Cerebellar nuclear complex (tissue), 1 donor: ENCODE measurements at places on chromosomes 1 and 21.

- DNase-seq = no peak
These were observed 11.0 kb downstream of the ESPN start for GRCh38 chr1:6435547-6435946.

DNA sequence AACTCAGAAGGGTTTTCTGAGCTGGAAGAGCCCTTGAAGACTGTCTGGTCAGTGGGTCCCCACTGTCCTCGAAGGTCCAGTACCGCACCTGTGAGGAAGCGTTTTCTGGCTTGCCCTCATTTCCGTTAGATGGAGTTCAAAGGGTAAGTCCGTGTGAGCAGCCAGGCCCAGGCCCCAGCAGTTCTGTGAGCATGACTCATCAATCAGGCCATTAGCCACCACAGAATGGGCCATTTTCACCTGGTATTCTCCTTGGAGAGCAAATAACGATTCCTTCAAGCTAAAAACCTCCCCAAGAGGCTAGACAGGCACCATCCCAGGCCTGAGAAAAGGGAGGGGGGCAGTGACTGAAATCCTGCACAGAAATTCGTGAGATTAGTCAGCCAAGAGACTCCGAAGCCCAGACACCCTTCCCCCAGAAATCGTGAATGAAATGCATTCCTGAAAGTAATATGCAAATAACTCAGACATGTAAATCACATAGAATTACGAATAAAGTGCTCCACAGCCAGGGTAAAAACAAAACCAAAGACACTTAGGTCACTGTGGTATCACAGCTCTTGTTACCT, 66.0 kb downstream of the BCAR3 start:
- DNase-seq = no peak

- no peak for DNase-seq
These were observed 2.3 kb upstream of the SLC9A1 start for GRCh38 chr1:27157194-27157593.

DNA sequence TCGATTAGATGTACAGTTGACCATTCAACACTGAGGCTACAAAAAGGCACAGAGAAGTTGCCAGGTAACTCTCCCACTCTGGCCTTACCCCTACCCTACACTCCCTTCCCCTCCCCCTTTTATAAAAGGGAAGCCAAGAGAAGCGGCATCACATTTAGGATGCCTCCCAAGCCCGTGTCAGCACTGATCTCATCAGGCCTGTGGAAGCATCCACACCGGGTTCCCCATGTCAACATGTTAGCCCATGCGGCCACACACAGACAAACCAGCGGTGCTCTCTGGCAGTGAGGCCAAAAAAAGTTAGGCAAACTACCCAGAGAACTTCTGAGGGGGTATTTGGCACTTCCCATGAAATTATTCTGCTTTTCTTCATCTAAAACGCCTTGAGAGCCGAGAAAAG, 29.9 kb downstream of the BCAR3 start:
- no peak for DNase-seq

DNA sequence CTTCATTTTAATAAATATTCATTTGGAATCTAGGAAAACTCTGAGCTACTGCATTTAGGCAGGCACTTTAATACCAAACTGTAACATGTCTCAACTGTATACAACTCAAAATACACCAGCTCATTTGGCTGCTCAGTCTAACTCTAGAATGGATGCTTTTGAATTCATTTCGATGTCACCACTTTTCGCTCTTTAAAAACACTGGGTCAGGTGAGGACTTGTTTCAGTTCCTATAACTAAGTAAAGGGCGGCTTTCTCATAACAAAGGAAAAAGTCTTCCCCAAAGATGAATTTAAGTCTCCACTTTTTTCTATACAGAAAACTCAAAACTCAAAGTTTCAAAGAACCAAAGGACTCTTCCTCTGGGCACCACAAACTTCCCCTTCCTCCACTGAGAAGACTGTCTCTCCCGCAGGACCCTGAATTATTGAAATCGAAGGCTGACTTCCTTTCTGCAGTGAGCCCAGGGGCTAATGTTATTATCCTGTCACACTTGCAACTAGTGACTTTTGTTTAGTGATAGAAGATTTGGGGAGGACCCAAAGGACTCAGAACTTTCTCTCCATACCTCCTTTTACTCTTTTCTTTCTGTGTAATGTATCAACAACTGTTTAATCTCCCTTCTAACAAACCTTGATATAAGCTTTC, 9.7 kb upstream of the DHX9 start:
- DNase-seq = no peak

- DNase-seq = no peak
These were observed 1.1 kb upstream of the SYCP1 start for GRCh38 chr1:114853584-114853983.

DNA sequence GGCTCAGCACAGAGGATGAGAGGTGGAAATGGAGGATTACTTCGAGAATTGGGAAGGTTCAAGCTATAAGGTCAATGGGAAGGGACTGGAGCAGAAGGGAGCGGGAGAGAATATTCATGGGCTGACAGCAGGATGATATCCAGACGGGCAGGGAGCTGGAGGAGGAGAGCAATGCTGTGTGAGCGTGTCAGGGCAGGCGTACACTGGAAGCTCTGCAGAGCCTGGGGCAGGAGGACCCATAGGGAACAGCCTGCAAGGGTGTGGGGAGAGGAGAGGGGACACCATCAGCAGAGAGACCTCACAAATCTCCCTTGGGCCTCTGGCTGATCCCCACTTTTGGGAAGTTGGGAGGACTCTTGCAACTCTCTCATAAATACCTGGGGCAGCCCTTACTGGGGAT, 13.7 kb downstream of the CSF1 start:
- no peak for DNase-seq

DNA sequence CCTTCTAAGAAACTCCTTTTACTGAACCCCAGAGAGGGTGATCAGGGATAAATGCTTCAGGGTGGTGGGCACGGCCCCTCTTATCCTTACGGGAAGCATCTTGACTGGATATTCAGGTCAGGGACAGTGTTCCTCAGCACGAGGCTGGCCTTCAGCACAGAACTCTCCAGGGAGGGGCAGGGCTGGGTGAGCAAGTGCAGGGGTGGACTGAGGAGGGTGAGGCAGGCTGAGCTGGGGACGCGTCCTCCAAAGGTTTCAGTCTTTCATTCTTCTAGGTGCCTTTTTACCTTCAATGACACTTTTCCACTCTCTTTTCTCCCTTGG, 52.3 kb downstream of the RASSF5 start:
- no peak for DNase-seq

DNA sequence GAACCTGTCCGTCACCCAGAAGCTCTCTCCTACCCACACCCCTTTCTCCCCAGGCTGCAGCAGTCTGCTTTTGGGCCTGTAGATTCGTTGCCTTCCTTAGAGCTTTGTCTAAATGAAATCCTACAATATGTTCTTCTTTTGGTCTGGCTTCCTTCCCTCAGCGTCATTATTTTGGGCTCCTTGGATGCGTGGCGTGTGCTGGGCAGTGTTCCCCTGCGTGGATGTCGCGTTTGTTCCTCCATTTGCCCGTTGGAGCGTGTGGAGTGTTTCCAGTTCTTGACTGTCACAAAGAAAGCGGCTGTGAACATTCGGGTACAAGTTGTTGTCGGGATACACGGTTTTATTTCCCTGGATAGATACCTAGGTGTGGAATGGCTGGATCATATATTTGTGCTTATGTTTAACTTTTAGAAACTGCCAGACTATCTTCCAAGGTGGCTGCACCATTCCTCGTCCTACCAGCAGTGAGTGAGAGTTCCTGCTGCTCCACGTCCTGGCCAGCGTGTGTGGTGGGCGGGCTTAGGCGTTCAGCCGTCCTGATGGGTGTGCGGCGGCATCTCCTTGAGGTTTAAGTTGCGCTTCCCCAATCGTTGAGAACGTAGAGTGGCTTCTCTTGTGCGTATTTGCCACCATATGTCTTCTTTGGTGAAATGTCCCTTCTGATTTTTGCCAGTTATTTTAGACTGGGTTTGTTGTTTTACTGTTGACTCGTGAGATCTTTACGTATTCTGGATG, 31.7 kb downstream of the SKI start:
- DNase-seq = no peak

GRCh38 chr1:103424650-103425049, 100.8 kb upstream of the RNPC3 start:
- no peak for DNase-seq

- DNase-seq = no peak
These were observed 74.6 kb downstream of the DPT start for GRCh38 chr1:168654198-168654915.

DNA sequence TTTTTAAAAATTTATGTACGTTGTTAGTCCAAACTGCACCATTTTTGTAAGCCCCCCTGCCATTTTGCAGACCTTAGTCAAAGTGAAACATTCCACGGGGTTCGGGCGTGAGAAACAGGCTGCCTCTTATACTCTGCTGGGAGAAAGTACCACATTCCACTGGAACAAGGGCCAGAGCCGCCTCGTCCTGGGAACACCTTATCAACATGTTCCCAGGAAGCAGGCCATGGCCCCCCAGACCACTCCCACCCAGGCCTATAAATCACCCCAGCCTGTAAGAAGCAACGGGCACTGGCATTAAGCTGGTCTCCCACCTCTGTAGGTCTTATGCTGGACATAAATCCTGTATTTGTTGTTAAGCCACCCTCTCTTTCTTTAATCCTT, 854 bp upstream of the ZRANB2 start:
- DNase-seq = no peak

- DNase-seq = no peak
These were observed 9.5 kb downstream of the EYA3 start for GRCh38 chr1:28078680-28079626.

GRCh38 chr1:247228133-247228532, 27.7 kb upstream of the VN1R5 start:
- no peak for DNase-seq

GRCh38 chr1:235595079-235595478, 54.5 kb downstream of the GNG4 start:
- no peak for DNase-seq

DNA sequence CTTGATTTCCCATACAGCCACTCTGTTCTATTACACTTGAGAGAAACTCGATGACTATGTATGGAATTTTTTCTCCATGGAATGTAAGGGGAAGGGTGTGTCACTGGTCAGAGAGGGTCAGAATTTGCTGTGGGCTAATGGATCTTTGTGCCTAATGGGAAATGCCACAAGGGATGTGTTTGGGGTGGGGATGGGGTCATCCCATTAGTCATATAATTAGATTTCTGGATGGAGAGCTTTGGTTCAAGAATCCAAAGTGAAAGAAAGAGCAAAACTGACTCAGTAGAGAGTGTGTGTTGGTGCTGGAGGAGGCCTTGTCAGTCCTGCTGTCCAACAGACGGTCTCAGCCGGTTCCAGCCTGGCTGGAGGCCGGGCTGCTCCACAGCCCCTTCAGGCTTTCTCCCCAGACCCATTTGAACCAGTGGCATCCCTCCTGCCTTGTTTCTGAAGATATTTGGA, 86.4 kb downstream of the LAMC2 start:
- DNase-seq = no peak

DNA sequence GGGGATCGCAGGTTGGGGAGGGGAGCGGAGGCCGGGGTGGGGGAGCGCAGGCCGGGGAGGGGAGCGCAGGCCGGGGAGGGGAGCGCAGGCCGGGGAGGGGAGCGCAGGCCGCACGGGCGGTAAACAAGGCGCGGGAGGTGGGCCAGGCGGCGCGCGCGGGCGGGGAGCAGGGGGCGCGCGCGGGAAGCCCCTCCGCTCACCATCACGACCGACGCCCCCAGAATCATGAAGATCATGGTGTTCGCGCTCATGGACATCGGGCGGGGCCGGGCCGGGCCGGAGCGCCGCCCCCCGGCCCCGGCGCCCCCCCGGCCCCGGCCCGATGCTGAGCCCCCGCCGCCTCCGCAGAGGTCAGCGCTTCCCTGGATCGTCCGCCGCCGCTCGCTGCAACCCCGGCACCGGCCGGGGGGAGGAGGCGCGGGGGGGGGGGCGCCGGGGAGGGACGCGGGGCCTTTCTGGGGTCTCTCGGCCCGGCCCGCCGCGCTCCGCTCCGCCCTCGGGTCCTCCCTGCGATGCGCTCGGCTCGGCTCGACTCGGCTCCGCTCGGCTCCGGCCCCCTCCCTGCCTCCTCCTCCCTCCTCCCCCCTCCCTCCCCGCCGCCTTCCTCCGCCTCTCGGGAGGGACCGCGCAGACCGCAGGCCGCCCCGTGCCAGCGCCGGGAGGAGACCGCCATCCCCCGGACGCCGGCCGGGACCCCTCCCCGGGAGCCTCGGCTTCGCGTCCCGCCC, at the start of gene TMEM240:
TSS of gene TMEM240 (minus strand) at position 535 of the 728 bp plus-strand sequence. CDS start at position 257, 278 bp downstream.
- DNase-seq = no peak

DNA sequence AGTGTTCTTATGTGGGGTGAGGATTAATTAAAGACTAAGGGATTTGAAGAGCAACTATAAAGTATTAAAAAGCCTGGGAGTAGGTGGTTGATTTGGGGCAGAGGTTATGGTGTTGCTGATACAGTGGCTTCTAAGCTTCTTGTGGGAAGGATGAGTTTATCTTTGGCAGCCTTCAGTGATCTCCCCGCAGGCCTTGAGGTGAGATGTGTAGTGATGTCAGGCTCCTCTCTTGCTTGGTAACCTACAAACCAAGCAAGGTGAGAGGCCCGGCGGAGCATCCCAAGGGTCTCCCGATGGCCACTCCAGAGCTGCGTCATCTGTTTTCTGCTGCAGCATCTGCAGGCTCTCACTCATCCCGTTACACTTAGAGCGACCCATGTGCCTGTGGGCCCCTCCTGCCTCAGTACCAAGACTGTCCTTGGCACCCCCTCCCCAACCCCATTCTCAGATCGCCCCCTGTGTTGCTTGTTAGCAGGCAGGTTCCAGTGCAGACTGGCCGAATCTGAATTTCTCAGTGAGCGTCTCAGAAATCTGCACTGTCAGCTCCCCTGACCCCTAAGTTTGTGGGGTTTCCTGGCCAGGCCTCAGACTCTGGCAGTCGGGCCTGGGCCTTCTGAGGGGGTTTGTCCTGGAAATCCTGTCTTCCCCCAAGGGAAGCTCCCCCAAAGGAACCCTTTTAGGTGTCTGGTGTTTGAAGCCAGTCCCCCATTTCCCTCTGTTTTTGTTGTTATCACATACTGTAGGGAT, 77.9 kb downstream of the GALNT2 start:
- no peak for DNase-seq

GRCh38 chr1:55536545-55536865, 321.3 kb upstream of the USP24 start:
- no peak for DNase-seq

- DNase-seq = no peak
These were observed 545.2 kb upstream of the BRINP3 start for GRCh38 chr1:191022856-191023255.

DNA sequence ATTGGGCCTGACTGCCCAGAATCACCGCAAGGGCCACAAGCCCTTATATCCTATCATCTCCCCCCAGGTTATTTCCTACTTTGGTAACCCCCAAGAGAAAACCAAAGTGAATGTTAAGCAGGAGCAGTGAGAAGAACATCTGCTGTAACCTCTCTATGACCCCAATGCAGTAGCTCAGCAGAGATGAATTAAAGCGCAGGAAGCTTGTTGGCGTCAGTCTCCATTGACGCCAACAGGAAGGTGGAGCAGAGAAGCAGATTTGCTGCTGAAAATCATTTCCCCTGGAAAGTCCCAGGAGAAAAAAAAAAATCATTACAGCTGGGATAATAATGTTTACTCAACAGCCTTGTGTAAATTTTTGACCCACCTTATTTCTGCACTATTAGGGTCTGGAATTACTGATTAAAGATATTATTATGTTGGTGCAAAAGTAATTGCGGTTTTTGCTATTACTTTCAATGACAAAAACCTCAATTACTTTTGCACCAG, 33.2 kb upstream of the FAM163A start:
- no peak for DNase-seq

GRCh38 chr1:240464099-240464498, 147.9 kb downstream of the GREM2 start:
- DNase-seq = no peak

- DNase-seq = no peak
These were observed at the start of gene ERICH3 for GRCh38 chr1:74673351-74674111. Gene ERICH3, minus strand, starts transcription at chr1:74673792. Its CDS starts 273 bp downstream, at chr1:74673519.
